ENCODE measurements at places on chromosomes 11 and 22.

- DNase-seq, result no peak
Measured at GRCh38 chr11:128705124-128705920, 11.4 kb downstream of the FLI1 start.

GRCh38 chr11:3877364-3878257 lies 22.1 kb downstream of the STIM1 start:
- DNase-seq, result no peak

GRCh38 chr22:38513063-38513462 lies 7.0 kb upstream of the DDX17 start:
- DNase-seq, result no peak

- no peak for DNase-seq
Measured at GRCh38 chr11:65210748-65211147, 29.0 kb downstream of the CAPN1 start.

- DNase-seq, result no peak
Measured at GRCh38 chr11:12897390-12897789, 111.7 kb upstream of the RASSF10 start.

GRCh38 chr11:75499423-75500190 lies 26.1 kb downstream of the GDPD5 start:
- DNase-seq, result peak; percentile 50

GRCh38 chr11:74256378-74257133 lies 54.9 kb downstream of the P4HA3 start:
- no peak for DNase-seq

DNA sequence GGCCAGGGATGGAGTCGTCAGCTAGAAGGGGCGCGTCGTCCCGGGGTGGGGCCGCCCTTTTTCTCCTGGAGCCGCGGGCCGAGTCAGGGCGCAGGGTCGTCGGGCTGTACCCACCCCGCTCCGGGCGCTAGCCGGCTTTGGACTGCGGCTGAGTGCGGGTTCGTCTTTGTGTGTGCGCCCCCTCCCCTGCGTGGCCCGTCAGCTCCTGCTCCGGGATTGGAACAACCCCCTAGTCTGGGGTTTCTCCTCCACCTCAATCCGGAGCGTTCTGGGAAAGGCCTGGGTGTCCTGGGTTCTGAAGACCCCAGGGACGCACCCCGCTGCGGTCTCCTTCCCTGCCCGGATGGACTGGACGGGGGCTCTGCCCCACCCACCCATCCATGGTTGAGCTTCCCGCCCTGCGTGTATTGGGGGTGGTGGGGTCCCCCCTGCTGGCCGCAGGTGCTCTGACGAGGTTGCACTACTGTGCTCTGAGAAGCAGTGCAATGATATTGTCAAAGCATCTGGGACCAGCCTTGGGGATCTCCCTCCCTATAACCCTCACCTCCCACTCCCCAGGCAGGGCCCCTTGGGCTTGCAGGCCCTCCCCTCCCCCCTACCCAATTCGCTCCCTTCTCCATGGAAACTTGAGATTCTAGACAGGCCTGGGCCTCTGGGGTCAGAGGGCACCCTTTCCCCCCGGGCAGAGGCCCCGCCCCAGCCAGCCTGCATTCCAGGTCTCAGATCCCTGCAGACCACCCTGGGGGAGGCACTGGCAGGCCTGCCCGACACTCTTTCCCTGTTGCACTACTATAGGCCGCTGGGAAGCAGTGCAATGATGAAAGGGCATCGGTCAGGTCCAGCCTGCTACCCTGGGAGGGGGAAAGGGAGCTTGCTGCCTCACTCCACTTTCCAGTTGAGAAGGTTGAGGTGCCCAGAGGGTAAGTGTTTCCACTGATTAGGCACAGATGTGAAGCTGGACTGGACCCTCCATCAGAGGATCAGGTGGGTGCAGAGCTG lies 10.7 kb downstream of the SDF2L1 start:
- no peak for DNase-seq

DNA sequence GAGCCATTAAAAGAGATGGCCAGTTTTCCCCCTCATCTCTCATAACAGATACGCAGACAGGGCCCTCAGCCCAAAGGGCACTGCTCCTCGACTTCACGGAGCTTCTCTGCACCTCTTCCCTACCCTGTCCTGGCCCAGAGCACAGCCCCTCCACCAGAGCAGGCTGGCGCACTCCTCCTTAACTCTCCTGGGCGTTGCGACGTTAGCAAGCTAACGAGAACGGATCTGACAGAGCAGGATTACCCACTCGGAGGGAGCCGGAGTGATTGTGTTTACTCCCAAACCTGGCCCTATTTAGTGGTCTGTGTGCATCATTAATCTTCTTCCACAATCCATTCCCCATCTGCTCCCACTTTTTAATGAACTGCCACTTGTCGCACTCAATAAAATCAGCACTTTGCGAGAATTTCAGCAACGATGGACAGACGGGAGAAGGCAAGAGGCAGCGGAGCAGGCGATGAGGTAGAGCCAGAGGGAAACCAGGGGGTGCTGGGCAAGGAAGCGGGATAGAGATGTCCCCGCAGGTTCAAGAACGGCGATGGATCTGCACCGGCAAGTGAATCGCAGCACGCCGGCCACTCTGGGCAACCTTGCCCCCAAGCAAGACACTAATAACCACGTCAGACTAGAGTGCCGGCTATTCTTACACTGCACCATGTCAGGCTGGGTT lies 159.4 kb downstream of the BUD13 start:
- DNase-seq, result no peak

- DNase-seq, result no peak
Measured at GRCh38 chr22:43242627-43243026, 55.7 kb upstream of the TTLL12 start.

DNA sequence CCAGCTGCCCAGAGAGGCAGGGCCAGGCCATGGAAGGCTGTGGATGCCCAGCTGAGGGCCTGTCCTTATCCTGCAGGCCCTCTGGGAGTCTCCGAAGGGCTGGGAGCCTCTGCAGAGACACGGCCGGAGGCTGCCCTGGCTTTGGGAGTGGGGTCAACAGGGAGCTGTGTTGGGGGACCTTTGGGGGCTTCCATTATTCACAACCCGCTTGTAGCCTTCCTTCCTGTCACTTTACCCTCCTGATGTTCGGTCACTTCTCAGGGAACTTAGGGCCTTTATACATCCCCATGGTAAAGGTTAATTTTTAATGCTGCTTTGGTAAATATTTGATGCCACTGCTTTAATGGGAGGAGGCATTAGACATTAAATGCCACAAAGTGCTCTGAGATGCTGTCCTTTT lies 44.9 kb downstream of the SHISAL1 start:
- no peak for DNase-seq

- DNase-seq, result no peak
Measured at GRCh38 chr11:87219266-87219665, 181.5 kb downstream of the TMEM135 start.

GRCh38 chr11:80109031-80109430 lies 668.2 kb upstream of the TENM4 start:
- no peak for DNase-seq

DNA sequence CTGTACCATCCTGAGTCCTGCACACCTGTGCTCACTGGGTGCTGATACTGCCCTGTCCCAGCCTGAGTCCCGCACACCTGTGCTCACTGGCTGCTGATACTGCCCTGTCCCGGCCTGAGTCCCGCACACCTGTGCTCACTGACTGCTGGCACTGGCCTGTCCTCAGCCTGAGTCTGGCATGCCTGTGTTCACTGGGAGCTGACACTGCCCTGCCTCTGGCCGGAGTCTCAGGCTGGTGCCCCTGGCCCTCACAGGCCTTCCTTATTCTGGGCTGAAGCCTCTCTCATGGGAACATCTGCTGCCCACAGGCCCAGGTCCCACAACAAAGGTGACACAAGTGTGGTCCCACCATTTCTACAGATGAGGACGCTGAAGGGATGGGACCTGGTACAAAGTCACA lies 115.1 kb downstream of the MPPED1 start:
- no peak for DNase-seq

GRCh38 chr11:69614085-69614484 lies 26.9 kb upstream of the CCND1 start:
- DNase-seq, result no peak

DNA sequence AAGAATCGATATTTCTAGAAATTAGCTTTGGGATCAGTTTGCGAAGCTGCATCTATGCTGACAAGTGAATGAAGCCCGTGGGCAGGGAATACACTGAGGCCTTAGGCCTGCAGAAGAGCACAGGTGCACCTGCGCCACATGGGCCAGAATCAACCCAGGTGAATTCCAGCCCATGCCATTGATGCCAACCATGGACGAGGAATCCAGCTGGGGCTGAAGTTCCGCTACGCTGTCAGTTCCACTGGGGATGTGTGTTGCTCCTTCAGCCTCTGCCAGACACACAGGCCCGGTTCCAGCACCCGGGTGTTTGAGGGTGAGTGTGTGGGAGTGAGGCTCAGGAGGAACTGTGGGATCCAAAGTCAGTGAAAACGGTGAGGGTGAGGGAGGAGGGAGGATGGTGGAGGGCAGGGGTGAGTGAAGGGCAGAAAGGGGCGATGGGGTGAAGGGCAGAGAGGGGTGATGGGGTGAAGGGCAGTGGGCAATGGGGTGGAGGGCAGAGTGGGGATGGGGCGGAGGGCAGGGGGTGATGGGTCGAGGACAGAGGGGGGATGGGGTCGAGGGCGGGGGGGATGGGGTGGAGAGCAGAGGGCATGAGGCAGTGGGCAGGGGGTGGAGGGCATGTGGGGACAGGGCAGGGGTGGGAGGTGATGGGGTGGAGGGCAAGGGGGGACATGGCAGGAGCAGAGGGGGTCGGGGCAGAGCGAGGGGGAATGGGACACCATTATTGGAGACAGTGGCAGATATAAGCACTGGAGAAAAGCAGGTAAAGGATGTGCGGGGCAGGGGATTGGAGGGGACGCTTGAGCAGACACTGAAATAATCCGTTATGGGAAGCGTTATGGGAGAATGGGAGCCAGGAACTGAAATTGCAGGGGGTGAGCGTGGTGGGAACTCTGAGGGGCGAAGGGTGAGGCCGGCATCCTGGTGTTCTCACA lies 931.6 kb downstream of the BRD1 start:
- DNase-seq, result no peak

DNA sequence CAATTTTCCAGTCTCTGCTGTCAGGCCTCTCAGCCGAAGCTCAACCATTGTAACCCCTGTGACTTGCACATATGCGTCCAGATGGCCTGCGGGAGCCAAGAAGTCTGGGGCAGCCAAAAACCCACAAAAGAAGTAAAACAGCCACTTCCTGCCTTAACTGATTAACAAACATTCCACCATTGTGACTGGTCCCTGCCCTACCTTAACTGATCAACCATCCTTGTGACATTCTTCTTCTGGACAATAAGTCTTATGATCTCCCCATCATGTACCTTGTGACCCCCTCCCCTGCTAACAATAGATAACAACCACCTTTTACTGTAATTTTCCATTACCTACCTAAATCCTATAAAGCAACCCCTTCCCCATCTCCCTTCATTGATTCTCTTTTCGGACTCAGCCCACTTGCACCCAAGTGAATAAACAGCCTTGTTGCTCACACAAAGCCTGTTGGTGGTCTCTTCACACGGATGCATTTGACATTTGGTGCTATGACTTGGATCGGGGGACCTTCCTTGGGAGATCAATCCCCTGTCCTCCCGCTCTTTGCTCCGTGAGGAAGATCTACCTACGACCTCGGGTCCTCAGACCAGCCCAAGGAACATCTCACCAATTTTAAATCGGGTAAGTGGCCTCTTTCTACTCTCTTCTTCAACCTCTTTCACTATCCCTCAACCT lies 1.3 kb upstream of the NDUFC2 start:
- no peak for DNase-seq

GRCh38 chr22:38777087-38777671 lies 16.8 kb downstream of the DNAL4 start:
- no peak for DNase-seq

DNA sequence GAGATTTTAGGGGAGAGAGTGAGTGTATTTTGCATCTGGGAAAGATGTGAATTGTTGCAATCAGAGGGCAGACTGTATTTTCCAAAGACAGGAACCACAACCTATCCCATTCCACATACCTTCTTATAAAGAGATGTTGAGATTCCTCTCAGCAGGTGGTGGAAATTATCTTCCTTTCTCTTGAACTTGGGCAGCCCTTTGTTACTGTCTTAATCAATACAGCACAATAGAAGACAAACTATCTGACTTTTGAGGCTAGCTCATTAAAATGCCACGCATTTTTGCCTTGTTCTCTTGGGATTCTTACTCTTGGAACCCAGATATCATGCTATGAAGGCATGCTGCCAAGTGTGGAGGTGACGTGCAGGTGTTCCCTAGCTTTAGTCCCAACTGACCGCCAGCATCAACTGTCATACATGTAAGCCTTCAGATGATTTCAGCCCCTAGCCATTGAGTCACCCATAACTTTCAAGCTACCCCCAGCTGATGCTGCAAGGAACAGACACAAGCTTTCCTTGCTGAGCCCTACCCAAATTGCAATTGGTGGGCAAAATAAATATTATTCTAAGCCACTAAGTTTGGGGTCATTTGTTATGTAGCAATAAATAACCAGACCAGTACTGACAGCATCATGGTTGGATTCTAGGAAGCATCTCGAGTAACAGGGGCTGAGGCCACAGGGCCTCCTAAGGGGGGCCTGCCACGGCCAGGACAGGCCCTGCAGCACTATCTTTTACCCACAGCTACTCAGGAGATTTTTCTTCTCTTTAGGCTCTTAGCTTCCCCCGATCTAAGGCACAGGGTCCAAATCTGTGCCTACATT lies 63.0 kb downstream of the RPL27A start:
- no peak for DNase-seq

GRCh38 chr11:122853971-122854446 lies 15.7 kb downstream of the CRTAM start:
- DNase-seq, result peak; percentile 76

GRCh38 chr11:100759106-100759505 lies 72.0 kb downstream of the ARHGAP42 start:
- DNase-seq, result no peak

DNA sequence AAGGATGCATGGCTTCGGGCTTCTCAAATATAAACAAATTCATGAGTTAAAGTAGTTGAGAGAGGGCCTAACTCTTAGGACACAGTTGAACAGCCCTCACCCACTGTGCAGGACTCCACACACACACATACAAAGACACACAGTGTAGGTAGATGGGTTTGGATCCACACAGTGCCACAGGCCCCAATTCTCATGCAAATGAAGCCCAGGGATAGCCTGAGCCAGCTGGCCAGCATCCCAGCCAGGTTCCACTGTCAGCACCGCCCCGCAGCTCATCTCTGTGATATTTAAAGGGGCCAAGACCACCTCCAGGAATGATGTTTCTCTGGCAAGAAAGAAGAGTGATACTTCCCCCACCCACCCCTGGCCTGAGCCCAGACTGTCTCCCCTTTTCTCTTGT lies 11.7 kb downstream of the SLC35C1 start:
- DNase-seq, result no peak

GRCh38 chr22:23086787-23087186 lies 16.5 kb downstream of the GNAZ start:
- no peak for DNase-seq

GRCh38 chr22:29093501-29094300 lies 20.9 kb downstream of the KREMEN1 start:
- no peak for DNase-seq

- DNase-seq, result no peak
Measured at GRCh38 chr11:84747871-84748270, 879.3 kb downstream of the DLG2 start.

DNA sequence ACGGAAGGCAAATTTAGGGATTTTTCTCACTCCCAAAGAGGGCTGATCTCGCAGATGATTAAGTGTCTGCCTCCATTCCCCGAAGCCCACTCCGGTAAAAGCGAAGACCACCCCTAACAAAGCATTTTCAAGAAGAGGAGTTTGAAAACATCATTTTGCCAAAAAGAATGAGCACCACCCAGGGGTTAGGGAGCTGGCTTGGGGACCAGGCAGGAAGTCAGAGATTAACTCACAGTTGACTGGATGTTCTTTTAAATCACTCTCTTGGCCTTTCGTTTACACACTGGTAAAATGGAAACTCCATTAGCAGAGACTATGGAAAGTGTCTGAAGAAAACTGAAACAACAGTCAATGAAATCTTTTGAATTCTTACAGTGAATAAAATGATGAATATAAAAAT lies 7.9 kb upstream of the TRIM44 start:
- no peak for DNase-seq

GRCh38 chr11:12192794-12193514 lies 82.6 kb downstream of the MICAL2 start:
- no peak for DNase-seq
